Germinal center (tissue), 1 donor: ENCODE measurements at places on chromosomes 13 and 19.

DNA sequence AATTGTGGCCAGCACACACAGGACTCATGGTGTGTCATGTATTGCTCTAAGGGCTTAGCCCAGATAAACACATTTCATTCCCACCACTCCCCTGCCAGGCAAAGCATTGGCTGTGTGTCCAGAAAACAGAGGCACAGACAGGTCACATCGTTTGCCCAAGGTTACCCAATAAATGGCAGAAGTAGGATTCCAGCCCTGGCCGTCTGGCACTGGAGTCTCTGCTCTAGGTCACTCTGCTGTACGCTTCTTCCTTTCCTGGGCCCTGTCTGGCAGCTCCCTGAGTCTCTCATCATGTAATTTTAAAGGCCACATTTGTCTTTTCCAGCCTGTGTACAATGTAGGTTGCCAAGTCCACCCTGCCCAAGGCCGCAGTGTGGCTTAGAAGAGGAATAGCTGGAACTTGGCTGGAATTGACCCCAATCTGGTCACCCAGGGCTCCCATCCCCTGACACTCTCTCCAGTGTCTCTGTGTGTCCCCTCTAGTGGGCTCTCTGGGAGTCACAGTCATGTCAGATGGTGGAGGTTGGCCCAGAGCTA is 264.5 kb upstream of the TSHZ3 start:
- DNase-seq = no peak

- no peak for DNase-seq
Observed at GRCh38 chr19:6958791-6959190, 62.4 kb downstream of the MBD3L2B start.

DNA sequence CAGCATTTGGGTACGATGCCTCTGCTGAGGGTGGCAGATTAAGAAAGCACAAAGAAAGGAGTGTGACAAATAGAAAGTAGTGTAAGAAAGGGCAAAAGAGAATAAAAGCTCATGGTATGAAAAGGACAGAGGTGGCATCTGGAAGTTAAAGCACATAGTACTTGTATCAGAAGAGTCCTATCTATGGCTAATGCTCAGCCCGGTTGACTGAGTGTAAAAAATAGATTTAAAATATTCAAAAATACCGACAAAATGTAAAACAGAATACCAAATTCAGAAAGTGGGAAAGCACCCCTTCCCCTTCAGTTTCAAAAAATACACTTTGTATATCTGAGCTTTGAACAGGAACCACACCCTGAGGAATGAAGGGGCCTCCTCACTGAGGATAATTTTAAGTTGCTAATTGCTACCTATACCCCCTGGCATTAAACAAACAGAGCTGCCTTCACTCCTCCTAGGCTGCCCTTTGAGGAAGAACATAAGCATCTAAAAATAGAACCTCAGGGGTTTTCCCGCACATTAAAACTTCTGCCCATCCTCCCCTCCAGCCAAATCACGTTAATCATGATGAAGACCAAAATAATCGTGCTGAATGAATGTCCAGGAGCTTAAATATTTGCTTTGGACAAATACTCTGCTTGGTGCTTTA is 43.3 kb downstream of the DLEU7 start:
- DNase-seq = peak; percentile 42

DNA sequence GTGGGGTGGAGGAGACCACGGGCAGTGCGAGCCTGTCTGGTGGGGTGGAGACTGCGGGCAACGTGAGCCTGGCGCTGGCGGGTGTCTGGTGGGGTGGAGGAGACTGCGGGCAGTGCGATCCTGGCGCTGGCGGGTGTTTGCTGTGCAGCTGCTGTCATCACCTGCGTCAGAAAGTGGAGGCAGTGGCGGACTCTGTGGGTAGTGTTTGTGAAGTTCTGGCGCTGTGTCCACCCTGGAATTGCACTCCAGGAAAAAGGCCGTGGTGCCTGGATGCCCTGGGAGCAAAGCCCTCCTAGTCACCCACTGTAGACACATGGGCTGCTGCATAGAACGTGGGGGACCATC is 6.2 kb downstream of the TEX29 start:
- no peak for DNase-seq

DNA sequence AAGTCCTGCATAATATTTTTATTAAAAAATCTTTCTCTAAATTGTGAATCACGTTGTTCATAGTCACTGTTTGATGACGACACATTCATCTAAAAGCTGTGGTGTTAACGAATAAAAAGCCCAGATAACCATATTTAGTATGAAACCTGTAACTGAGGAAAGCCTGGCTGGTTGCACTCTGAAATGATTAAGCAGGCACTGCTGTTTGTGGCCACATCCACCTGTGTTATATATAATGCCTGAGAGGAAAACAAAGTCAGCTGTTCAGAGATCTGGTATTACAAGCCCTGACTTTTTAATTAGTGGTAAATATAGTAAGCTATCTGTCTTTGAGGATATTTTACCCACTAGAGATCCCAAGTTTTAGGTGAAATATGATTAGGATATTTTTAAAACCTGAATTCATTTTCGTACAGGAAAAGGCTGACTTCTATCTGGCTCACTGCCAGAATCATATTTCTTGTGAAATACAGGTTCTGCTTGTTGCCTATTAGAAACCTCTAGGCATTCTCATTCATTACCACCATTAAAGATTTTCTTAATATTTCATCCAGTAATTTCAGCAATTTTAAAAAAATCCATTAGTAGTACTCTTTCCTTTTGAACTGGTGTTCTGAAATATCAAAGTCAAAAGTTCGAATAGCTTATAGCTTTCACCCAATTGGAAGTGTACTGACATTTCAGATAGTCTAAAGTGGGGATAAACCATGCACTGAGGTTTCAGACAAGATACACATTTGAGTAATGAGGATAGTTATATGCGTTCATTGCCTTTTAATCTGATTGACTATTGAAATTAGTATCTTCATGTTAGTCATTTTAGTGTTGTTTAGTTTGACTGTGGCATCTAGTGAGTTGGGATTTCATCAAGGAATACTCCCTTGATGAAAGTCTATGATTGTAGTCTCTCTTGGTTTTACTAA is 79.7 kb downstream of the LMO7 start:
- no peak for DNase-seq

DNA sequence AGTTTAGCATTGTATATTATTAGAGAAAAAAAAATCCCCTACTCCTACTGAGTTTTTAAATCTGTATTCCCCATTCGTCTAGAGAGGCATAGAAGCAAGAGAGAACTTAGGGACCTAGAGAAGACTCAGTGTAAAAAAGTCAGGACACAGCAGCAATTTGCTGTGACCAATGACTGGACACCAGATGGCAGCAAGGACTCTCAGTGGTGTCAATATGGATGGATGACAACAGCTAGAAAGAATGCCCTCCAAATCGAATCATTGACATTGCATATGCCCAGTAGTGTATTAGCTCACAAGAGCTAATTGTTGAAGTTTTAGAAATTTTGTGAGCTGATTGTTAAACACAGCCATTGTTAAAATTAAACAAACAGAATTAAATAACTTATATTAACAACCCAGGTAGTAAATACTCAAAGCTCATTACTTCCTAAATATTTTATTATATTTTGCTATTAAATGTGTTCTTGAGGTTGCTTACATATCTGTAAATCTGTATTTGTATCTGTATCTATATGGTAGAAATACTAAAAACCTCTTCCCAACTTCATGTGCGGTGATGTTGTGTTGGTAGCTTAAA is 43.9 kb downstream of the SIAH3 start:
- DNase-seq = no peak

DNA sequence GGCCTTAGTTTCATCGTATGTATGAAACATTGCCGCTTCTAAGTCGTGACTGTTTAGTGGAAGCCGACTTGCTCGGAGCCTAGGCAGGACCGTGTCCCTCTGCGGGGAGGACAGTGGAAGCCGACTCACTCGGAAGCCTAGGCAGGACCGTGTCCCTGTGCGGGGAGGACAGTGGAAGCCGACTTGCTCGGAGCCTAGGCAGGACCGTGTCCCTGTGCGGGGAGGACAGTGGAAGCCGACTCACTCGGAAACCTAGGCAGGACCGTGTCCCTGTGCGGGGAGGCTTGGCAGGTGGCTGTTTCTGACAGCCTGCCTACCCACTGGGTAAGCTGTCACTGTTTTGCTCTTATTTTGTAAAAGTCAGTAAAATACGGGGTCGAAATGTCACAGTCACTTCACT is 20.4 kb upstream of the DCUN1D2 start:
- DNase-seq = no peak

- DNase-seq = no peak
Observed at GRCh38 chr13:24192057-24192810, 31.7 kb downstream of the SPATA13 start.

- no peak for DNase-seq
Observed at GRCh38 chr19:934197-934840, 8.5 kb downstream of the ARID3A start.

- DNase-seq = peak; percentile 26
Observed at GRCh38 chr13:40961214-40961613, 57.9 kb downstream of the ELF1 start.
